ENCODE measurements at places on chromosomes 5 and 9.
A peak's percentile ranks its signal among the peaks of the same experiment; 100 is the strongest.

DNA sequence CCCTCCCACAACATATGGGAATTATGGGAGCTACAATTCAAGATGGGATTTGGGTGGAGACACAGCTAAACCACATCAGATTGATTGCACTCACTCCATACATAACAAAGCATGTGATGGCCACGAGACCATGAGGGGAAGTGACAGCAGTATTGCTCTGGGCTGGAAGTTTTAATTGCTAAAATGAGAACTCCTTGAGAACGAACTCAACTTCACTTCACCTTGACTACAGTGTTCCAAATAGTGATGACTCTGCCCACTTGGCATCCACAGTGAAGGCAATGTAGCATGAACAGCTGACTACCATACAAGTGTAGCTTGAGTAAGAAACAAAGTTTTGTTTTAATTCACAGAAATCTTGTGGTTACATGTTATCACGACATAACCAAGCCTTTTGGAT is 739 bp upstream of the SPINK7 start:
- DNase-seq = no peak

GRCh38 chr9:134595014-134595413 is 46.6 kb upstream of the COL5A1 start:
- DNase-seq = no peak

GRCh38 chr9:131018621-131019020 is 9.6 kb downstream of the LAMC3 start:
- no peak for DNase-seq

DNA sequence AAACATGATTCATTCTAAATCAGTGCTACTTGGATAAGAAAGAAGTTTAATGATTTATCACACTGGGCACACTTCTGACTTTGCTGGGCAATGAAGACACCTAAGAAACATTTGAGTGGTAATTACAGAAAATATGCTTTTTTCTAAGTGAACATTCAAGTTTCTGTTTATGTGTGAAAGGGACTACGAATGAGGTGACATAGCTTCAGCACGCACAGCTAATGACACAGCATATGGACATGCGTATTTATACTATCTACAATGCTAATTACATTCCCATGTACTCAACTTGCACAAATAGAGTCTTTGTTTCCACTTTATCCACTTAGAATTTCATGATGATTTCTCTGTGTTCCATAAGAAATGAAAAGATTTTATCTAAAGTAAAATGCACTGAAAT is 40.6 kb downstream of the FREM1 start:
- DNase-seq = no peak

DNA sequence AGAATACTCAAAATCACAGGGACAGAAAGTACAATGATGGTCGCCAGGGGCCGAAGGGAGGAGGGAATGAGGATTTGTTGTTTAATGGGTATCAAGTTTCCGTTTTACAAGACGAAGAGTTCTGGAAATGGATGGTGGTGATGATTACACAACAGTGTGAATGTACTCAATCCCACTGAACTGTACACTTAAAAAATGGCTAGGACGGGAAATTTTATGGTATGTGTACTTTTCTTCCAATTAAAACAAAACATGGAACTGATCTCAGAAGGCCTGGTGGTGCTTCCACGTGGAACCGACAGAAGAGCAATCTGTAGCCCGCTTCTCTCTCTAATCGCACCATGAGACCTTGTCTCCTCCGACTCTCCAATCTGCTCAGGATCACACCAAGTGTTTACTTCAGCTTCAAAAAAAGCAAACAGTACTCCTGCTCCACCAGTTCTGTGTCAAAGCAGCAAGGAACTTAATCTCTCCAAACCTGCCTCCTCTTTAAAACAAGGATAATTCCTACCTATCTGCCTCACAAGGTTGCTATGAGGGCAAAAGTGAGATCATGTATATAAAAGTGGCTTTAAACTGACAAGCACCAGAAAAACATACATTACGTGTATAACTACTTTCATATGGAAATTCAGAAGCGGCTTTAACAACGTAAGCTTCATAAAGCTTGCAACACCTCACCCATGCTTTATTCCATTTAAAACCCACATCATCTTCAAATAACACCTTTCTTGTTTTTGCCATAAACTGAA is 2.1 kb downstream of the ECPAS start:
- DNase-seq = no peak

- no peak for DNase-seq
These were observed 108.8 kb downstream of the PRKACG start for GRCh38 chr9:68905129-68905528.

DNA sequence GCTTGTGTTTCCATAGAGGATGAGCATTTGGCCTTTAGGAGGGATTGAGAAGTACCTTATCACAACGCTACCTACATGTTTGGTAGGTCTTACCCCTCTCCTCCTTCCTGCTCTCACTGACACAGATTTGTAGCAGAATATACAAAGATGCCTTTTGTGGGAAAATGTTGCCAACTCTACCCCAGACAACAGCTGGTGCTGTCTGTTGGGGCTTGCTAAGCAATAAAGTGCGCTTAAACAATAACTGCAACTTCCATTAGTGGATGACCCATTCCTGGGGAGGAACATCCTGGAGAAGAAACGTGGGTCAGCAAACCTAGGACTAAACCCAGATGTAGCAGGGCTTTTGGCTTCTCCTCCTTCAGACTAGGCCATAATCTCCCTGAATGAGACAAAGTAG is 174.3 kb downstream of the EFNA5 start:
- no peak for DNase-seq

- DNase-seq = no peak
These were observed 67.8 kb downstream of the ACTBL2 start for GRCh38 chr5:57414857-57415256.

- peak; percentile 28 for DNase-seq
These were observed 562.2 kb upstream of the MEF2C start for GRCh38 chr5:89445106-89445745.

GRCh38 chr5:85077581-85077980 is 692.9 kb upstream of the EDIL3 start:
- DNase-seq = no peak

GRCh38 chr9:130143958-130144366 is 28.2 kb upstream of the NCS1 start:
- DNase-seq = no peak

GRCh38 chr9:112914524-112914923 is 23.8 kb upstream of the SLC46A2 start:
- no peak for DNase-seq

DNA sequence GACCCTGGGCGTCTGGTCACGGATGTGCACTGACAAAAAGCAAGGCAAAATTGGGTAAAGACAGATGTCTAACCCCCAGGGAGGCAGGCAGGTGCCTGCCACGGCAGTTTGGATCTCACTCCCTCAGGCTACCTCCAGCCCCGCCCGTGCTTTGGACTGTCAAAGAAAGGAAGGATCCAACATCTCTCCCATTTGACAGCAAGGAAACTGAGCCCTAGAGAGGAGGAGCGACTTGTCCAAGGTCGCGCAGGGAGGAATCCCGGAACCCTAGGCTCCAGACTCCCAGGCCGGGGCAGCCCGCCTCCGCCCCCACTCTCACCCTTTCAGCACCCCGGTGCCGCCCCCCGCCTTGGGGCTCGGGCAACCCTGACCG is 376 bp downstream of the GOLGA1 start:
- DNase-seq = peak; percentile 27

- no peak for DNase-seq
These were observed 336.8 kb upstream of the RFX3 start for GRCh38 chr9:3862561-3862960.
